ENCODE measurements at places on chromosomes 12 and 14. TPM values are rescaled to one million over a fixed set of nuclear protein-coding genes. Genes with fewer than 3 reads are reported as not detected.

The MMP17 gene
- total RNA-seq: 33.1 TPM

The TAS2R20 gene
- total RNA-seq: 0.75 TPM

The C12orf57 gene
- 185 TPM for total RNA-seq

The MSI1 gene
- total RNA-seq: not detected

The PTPN21 gene
- 14.7 TPM for total RNA-seq

The CLEC9A gene
- not detected for total RNA-seq

The SLC8A3 gene
- 12.8 TPM for total RNA-seq

The EXOC3L4 gene
- 1.3 TPM for total RNA-seq

The EXD2 gene
- total RNA-seq: 12.7 TPM

The SYT1 gene
- 31.4 TPM for total RNA-seq

DNA sequence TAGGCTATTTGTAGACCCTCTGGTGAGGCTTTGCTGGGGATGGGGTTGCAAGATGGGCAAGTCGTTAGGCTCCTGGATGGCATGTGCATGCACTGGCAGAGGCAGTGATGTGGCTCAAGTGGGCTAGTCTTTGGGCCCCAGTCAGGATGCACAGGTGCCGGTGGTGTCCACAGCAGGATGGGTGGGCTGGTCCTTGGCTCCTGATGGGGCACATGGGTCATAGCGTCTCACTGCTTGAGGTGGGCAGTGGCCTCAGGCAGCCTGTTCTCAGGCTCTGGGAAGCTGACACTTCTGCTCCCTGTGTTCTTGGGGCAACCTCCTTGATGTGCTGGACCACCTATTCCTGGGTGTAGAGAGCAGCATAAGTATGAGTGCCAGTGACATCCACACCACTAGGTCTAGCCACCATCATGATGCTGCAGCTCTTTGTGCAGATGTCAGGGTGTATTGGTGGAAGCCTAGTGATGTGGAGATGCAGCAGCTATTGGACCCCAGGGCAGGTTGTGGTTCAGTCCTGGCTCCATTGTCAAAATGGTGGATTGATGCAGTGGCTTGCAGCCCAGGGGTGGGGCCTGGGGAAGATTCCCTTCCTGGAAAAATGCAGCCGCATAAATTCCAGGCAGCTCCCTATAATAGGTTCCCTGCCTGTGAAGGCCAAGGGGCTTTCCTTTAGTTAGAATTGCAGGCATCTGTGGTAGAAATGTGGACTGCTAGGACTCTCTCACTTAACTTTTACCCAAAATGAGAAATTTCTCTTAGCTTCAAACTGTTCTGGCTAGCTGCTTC lies 742.5 kb upstream of the MDGA2 start:
- DNase-seq: no peak

GRCh38 chr12:83462419-83462818 lies 775.7 kb downstream of the TMTC2 start:
- DNase-seq: no peak

DNA sequence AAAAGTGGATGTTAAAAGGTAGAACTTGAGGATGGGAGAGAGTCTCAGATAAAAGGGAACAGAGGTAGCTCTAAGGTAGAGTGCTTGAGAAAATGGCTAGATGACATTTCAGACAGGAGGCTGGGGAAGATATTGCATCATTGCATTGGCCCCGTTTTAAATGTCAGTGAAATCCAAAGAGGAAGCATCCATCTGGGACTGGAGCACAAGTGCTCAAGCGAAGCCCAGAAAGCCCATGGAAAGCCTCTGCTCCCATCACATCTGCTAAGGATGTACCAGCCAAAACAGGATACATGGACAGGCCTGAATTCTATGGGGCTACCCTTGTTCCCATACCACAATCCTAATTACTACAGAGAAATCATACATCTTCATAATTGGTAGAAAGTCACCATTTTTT lies 581.5 kb upstream of the TMEM132C start:
- no peak for DNase-seq

DNA sequence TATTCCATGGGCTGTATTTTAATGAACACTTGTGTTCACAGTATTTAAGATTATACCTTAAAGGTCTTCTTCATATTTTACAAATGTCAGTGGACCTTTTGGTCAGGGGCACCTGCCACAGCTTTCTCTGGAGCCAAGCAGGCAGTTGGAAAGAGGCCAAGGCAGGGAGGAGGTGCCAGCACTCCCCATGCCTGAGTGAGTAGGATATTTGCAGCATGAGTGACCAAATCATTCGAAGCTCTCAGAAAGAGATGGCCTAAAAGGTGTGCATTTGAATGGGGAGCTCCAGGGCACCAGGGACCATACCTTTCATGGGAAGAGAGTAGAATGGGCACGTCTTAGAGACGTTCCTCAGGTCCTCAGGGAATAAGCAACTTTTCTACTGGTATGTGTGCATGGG lies 121.6 kb downstream of the GPR135 start:
- DNase-seq: no peak

DNA sequence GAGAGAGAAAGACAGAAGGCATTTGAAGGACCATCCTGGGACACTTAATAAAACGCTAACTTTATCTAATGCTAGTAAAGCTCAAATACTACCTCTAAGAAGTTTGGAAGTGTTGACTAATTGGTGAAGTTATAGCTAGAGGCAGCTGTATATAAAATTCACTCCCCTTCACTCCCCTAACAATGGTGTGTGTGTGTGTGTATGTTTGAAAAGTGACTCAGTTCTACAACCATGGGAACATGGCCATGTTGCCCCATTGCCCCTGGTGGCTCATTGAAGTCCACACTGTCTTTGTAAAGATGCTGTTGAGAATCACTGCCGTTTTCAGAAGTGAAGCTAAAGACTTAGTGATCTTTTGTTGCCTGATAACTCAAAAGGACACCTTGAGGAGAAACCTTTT lies 262.4 kb downstream of the NPAS3 start:
- no peak for DNase-seq

- DNase-seq: no peak
These were observed 2.5 kb upstream of the CELA1 start for GRCh38 chr12:51349026-51349425.

DNA sequence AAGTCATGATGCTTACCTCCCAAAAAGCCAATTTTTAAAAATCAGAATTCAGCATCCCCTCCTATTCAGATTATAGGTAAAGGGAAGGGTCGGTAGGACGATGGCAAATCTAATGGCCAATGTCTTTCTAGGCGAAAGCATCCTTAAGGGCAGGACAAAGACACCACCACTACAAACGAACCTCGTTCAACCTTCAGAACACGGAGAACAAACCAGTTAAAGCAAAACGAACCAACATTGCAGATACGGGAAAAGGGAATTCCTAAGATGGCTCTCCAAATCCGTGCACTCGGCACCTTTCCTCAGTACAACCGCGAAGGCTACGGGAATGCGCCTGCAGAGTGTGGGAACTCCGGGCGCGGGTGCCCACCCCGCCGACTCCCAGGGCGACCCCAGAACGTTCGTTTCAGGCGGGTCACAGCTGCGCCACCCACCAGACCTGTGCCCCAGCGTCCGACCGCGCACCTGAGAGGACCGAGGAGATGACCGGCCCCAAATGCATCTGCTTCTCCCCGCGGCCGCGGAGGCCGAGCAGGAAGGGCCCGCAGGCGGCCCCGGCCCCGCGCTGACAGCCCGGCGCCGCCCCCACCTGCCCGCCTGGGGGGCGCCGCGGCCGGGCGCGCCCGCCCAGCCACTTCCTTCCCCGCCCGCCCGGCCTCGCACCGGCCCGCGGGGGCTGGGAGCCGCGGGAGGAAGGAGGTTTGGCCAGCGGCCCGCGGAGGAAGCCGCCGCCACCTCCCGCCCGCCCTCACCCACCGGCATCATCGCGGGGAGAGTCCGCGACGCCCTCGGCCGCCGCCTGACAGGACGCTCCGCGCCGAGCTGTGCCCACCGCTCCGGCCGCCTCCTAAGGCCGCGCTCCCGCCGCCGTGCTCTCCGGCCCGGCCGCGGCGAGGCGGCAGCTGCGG lies 578 bp downstream of the PPP1R13B start:
- DNase-seq: no peak
